ENCODE measurements at places on chromosomes 4 and X. TPM values are rescaled to one million over a fixed set of nuclear protein-coding genes. Genes with fewer than 3 reads are reported as not detected.

HTN3 gene
- not detected for total RNA-seq

STK32B gene
- total RNA-seq = not detected

ADH1C gene
- not detected for total RNA-seq

LRPAP1 gene
- total RNA-seq = 86.4 TPM

MAGEA11 gene
- total RNA-seq = not detected

AFF1 gene
- total RNA-seq = 44.7 TPM

TACR3 gene
- not detected for total RNA-seq

SYTL4 gene
- total RNA-seq = not detected

GLRA2 gene
- not detected for total RNA-seq

HHIP gene
- not detected for total RNA-seq

COL4A6 gene
- total RNA-seq = not detected

FGFBP2 gene
- total RNA-seq = 4.8 TPM
